ENCODE measurements at places on chromosomes 5 and 9.

- no peak overlapping the region for H3K4me3 ChIP-seq
- no peaks in the 10 kb centered on the region for H3K4me1 ChIP-seq
- no peak overlapping the region for H3K27ac ChIP-seq
- peaks cover 2% of the 10 kb centered on the region for H3K27me3 ChIP-seq
Measured at GRCh38 chr5:75067434-75067833, 15.1 kb upstream of the GCNT4 start.

- no peaks in the 10 kb centered on the region for H3K36me3 ChIP-seq
- DNase-seq: no peak
- H3K4me3 ChIP-seq: no peak within 1 kb of the TSS
- H3K4me1 ChIP-seq: no peaks in the 10 kb centered on the region
Measured at GRCh38 chr5:160852049-160852448, at the start of gene ATP10B. Gene ATP10B (minus strand): TSS chr5:160852211. CDS start chr5:160688074, 164,137 bp downstream.

DNA sequence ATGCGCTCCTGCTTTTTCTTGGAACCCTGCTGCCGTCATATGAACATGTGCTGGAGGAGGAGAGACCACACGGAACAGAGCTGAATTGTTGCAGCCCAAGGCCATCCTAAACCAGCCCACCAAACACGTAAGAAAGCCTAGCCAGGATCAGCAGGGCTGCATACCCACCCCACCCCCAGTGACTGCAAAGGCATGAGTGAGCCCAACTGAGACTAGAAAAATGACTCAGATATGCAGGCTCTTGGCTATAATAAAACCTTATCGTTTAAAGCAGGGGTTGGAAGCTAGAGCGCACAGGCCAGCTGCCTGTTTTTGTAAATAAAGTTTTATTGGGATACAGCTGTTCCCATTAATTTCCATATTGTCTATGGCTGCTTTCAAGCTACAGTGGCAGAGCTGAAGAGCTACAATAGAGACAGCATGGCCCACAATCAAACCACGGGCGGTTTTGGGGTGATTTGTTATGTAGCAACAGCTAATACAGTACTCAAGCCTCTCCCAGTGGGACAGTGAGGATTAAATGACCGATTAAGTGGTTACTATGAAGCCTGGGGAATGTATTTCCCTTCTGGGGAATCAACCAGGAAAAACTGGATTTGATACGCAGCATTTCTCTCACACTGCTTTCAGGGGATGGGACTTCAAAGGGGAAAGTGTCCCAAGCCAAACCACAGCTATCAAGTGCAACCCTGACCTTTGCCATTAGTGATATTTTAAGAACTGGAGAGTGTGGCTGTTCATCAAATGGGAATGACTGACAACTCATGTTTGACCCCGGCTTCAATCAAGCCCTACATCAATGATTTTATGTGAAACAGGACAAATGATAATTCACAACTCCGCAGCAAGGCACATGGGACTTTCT is 6.3 kb downstream of the SHB start:
- no peak for DNase-seq
- H3K4me1 ChIP-seq: peaks cover 58% of the 10 kb centered on the region

DNA sequence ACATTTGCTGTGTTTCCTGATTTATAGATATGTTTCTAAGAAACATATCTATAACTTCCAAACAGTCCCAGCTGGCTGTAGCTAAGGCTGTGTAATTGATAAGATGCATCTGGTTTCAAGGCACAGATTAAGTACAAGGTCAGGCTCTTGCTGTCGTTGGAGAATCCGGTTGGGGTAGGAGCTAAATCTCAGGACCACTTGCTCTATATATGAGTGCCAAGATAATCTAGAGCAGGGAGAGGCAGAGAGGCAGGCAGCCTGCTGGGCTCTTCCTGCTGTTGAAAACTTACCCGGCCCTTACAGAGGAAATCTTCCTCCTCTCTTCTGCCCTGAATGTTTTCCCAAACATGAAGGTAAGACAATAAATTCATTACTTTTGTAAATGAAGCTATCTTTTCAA is at the start of gene C7:
Gene C7, plus strand, starts transcription at position 234 of the 400 bp plus-strand sequence. Its CDS starts 114 bp downstream, at position 348.
- H3K27ac ChIP-seq: no peak within 1 kb of the TSS
- H3K4me3 ChIP-seq: no peak within 1 kb of the TSS
- no peaks in the 10 kb centered on the region for H3K36me3 ChIP-seq
- no peak for DNase-seq
- no peaks in the 10 kb centered on the region for H3K27me3 ChIP-seq

- no peak overlapping the region for H3K4me3 ChIP-seq
- no peak overlapping the region for H3K27ac ChIP-seq
- H3K4me1 ChIP-seq: no peaks in the 10 kb centered on the region
- H3K36me3 ChIP-seq: no peaks in the 10 kb centered on the region
Measured at GRCh38 chr5:59517926-59518585, 375.5 kb downstream of the PDE4D start.

Measured in Panc1 (cell line).